ENCODE measurements at places on chromosomes 4 and X. TPM values are rescaled to one million over a fixed set of nuclear protein-coding genes. Genes with fewer than 3 reads are reported as not detected.

The KLHL13 gene
- 13.1 TPM for total RNA-seq

The IBSP gene
- not detected for total RNA-seq

DNA sequence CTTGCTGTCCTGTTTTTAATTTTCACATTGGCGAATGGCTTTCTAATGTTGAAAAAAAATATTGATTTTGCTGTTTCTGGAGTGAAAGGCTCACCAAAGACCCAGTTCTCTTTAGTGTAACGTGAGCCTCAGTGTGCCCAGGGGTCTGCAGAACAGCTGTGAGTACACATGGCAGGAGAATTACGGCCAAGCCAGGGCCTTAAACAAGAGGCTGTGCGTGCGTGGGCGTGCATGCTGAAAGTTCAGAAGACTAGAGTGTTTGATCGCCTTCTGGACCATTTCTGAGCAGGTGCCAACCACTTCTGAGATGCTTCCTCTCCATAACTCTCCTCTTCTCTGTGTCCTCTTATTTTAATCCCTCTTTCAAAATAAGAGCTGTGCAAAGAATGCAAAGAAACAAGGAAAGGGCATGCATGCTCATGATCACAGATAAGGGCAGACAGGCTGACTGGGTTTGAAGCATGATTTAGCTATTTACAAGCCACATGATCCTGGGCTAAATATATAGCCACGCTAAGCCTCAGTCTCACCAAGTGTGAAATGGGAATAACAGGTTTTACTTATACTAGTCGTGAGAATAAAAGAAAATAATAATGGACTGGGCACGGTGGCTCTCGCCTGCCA is 9.9 kb downstream of the PHEX start:
- DNase-seq, result no peak

- no peak for DNase-seq
Measured at GRCh38 chr4:13920111-13920875, 292.8 kb upstream of the BOD1L1 start.

- DNase-seq, result no peak
Measured at GRCh38 chr4:28151314-28151713, 1290.7 kb downstream of the STIM2 start.

- peak; percentile 20 for DNase-seq
Measured at GRCh38 chrX:15146515-15146914, 123.4 kb downstream of the ASB9 start.

- DNase-seq, result no peak
Measured at GRCh38 chr4:39263895-39264294, 81.6 kb downstream of the WDR19 start.

DNA sequence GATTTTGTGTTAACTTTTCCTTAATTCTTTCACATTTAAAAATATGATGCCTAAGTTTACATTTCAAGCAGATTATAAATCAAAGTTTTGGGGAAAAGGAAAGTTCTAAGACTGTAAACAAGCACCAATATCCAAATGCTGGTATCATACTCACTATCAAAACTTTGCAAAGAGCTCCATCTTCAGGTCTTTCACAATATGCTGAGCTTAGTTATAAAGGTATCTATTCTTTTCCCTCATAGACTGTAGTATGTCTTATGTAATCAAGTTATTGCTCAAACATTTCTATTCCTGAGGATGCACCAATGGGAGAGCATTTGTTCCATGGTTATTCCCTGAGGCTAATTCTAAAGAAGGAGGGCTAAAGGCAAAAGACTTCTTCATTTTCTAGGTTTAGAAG is 207.9 kb upstream of the FAM241A start:
- DNase-seq, result no peak

- DNase-seq, result peak; percentile 41
Measured at GRCh38 chr4:16862697-16863096, 35.7 kb downstream of the LDB2 start.

Data from right cardiac atrium (tissue), 5 donors.